ENCODE measurements at places on chromosomes 7 and 10.

- DNase-seq = no peak
Measured at GRCh38 chr10:123567984-123568739, 98.0 kb upstream of the GPR26 start.

GRCh38 chr7:3548815-3549214 lies 247.8 kb downstream of the SDK1 start:
- no peak for DNase-seq

- no peak for DNase-seq
Measured at GRCh38 chr7:136133551-136133950, 156.4 kb upstream of the MTPN start.

GRCh38 chr7:136657482-136657921 lies 210.9 kb upstream of the CHRM2 start:
- no peak for DNase-seq

DNA sequence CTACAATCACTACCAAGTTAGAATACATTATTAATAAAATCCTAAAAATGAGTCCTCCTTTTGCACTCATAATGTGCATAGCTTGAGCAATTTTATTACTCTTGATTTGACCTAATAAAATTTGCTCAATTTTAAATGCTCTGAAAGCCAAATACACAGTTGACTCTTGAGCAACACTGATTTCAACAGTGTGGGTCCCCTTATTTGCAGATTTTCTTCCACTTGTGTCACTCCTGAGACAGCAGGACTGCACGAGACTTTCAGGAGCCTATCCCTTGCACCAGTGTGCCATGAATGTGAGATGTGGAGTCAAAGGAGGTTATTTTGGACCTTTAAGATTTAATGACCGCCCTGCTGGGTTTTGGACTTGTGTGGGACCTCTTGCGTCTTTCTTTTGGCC lies 23.2 kb downstream of the RNF216 start:
- no peak for DNase-seq

DNA sequence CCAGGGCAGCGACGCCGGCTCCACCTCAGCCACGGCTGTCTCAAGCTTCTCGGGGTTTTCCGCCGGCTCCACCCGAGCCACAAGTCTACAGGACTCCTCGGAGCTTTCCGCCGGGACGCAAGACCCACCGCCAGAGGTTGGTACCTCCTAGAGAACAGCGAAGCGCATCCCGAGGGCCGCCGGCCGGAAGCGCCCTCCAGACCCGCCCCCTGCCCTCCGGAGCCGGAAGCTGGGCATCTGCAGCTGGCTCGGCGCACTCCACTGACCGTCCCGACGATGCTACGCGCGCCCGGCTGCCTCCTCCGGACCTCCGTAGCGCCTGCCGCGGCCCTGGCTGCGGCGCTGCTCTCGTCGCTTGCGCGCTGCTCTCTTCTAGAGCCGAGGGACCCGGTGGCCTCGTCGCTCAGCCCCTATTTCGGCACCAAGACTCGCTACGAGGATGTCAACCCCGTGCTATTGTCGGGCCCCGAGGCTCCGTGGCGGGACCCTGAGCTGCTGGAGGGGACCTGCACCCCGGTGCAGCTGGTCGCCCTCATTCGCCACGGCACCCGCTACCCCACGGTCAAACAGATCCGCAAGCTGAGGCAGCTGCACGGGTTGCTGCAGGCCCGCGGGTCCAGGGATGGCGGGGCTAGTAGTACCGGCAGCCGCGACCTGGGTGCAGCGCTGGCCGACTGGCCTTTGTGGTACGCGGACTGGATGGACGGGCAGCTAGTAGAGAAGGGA lies at the start of gene MINPP1:
Gene MINPP1, plus strand, starts transcription at position 254 of the 726 bp plus-strand sequence. Its CDS starts 23 bp downstream, at position 277.
- peak; percentile 31 for DNase-seq

GRCh38 chr7:12923971-12924370 lies 236.5 kb downstream of the ARL4A start:
- DNase-seq = no peak

- DNase-seq = no peak
Measured at GRCh38 chr10:61475449-61475873, 22.3 kb upstream of the TMEM26 start.

DNA sequence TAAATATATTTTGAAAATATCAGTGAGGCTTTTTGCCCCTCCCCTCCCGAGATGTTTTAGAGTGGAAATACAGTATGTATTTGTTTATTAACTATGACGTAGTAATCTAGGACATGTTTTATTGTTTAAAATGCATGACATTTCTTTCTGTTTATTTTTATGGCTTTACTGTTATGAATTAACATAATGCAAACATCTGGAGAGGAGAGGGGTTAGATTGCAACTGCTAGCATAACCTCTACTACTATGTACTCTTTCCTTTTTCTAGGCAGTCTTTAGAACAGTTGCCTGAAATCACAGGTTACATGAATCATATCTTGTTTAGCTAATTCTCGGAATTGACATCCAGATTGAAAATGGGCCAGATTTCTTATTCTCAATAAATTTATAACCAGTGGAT lies 7.4 kb downstream of the BTAF1 start:
- no peak for DNase-seq

- no peak for DNase-seq
Measured at GRCh38 chr10:71627956-71628355, 91.6 kb downstream of the C10orf105 start.

DNA sequence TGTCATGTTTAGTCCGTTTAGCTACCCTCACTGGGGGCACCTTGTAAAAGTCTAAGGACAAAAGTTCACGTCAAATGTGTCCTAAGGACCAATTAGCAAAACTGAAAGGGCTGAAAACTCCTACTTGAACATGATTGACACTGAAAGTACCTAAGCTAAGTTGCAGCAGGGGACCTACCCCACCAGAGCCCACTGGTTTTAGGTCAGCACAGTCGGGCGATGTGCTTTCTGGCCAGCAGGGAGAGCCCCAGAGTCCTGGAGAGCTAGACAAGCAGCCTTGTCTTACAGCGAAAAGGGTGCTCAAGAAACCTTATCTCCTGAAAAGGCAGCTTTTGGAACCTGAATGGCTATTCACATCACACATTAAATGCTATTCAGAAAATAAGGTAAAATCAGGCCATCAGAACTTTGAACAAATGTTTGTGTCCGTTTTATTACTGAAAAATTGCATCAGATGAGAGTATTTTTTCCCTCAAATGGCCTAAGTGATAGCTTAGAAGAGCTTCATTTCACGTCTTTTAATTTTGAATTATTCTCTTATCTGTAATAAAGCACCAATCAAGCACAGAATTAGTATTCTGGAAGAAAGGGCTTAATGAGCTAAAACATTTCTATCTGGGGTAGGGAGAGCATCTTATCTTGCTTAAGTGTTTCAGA lies 52.2 kb upstream of the MKI67 start:
- peak; percentile 23 for DNase-seq

DNA sequence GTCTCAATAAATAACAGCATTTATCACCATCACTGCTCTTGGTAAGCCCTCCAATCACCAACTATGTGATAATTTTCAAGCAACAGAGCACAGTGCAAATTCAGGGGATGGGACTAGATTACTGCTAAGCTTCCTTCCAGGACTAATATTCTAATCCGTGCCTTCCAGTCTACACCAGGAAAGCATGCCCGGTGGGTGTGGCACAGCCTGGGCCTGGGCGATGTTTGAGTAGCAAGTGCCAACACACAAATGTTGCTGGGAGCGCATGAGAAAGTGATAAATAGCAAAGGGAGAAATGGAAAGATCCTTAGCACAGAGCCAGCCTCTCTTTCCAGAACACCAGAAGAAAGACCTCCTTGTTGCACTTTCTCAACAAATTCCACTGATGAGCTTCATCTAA lies 13.5 kb upstream of the TM9SF3 start:
- no peak for DNase-seq

Measured in central memory CD8-positive, alpha-beta T cell (primary cell).